ENCODE measurements at places on chromosomes 16 and 17.

- no peak for DNase-seq
Observed at GRCh38 chr17:4072487-4073157, 70.2 kb downstream of the ZZEF1 start.

GRCh38 chr17:83004791-83005380 is 74.5 kb upstream of the METRNL start:
- DNase-seq, result peak; percentile 28

DNA sequence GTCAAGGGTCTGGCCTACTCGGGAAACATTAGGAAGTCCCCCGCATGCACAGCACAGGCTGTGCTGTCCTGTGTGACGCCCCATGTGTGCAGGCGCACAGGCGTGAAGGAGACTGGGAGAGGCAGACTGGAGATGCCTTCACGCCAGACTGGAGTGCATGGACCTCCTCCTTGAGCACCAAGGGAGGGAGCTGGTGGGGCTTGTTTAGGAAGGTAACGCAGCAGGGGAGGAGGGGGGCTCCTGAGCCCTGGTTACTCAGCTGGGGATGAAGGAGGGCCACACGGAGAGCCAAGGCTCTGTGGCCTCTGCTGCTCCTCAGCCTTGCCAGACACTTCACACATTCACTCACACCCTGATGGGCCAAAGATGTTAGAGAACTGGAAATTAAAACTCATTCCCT is 7.7 kb downstream of the HSDL1 start:
- peak; percentile 37 for DNase-seq

- DNase-seq, result no peak
Observed at GRCh38 chr17:17539591-17539990, 43.4 kb upstream of the RASD1 start.

- no peak for DNase-seq
Observed at GRCh38 chr16:13517841-13518240, 402.1 kb upstream of the ERCC4 start.

- peak; percentile 63 for DNase-seq
Observed at GRCh38 chr17:19411631-19412030, 599 bp downstream of the RNF112 start.

DNA sequence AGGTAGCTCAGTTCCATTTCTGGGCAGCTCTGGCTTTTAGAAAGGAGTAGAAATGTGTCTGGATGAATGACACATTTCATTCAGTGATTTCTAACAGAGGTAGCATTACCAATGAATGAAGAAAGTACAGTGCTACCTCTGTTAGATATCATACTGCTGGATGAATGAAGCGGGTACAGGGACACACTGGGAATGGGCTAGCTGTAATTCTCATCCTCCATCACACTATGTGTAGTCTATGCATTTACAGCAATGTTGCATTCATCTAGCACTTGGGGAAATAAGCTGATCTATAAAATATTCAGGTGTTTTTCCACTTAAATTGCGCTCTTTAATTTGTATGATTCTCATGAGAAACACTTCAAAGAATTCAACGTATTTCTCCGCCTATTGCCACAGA is 158.3 kb upstream of the IRX5 start:
- no peak for DNase-seq

GRCh38 chr16:51549836-51550235 is 398.8 kb upstream of the SALL1 start:
- no peak for DNase-seq

- DNase-seq, result no peak
Observed at GRCh38 chr16:16136588-16136987, 86.7 kb downstream of the ABCC6 start.

- DNase-seq, result no peak
Observed at GRCh38 chr17:75575197-75575596, 12.4 kb upstream of the MYO15B start.

DNA sequence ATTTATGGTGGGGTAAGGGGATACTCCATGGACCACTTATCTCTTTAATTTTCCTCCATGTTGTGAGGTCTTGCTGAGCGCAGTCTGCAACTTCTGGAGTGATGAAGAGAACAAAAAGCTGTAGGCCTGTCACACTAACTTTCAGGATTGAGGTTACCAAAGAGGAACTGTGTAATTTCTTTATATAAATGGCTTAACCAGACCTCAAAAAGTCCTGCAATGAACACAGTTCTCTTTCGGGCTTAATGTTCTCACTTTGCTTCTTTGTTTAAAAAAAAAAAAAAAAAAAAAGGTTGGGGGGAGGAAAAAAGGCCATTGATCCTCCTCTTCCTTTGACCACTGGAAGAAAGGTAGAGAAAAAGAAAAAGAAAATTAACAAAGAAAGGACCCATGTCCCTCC is 86.8 kb upstream of the SOX9 start:
- no peak for DNase-seq

GRCh38 chr17:81071761-81072741 is 37.1 kb downstream of the BAIAP2 start:
- no peak for DNase-seq

DNA sequence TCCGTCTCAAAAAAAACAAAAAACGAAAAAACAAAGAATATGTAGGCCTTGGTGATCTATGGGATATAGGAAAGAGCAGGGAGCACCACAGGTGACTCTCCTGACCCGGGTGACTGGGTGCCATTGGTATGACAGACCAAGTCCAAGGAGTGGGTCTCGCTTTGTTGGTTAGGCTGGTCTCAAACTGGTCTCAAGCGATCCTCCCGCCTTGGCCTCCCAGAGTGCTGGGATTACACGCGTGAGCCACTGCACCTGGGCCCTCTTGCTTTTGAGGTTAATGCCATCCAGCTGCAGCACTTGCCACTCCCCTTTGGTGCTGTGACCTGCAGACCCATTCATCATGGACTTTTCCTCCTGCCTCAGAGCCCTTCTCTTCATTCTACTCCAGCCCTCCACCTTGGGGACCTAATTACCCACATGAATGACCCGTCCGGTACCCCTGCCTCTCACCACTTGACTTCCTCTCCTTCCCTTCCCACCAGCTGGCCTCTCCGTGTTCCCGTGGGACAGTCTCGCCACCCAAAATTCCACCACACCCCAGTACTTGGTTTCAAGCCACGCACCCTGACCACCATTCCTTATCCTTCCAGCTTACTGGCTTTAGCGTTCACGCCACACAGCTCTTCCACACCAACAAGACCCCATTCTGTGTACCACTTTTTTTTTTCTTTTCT is 3.2 kb upstream of the UBE2G1 start:
- no peak for DNase-seq

- DNase-seq, result peak; percentile 66
Observed at GRCh38 chr16:70582280-70582978, 58.8 kb downstream of the SF3B3 start.

DNA sequence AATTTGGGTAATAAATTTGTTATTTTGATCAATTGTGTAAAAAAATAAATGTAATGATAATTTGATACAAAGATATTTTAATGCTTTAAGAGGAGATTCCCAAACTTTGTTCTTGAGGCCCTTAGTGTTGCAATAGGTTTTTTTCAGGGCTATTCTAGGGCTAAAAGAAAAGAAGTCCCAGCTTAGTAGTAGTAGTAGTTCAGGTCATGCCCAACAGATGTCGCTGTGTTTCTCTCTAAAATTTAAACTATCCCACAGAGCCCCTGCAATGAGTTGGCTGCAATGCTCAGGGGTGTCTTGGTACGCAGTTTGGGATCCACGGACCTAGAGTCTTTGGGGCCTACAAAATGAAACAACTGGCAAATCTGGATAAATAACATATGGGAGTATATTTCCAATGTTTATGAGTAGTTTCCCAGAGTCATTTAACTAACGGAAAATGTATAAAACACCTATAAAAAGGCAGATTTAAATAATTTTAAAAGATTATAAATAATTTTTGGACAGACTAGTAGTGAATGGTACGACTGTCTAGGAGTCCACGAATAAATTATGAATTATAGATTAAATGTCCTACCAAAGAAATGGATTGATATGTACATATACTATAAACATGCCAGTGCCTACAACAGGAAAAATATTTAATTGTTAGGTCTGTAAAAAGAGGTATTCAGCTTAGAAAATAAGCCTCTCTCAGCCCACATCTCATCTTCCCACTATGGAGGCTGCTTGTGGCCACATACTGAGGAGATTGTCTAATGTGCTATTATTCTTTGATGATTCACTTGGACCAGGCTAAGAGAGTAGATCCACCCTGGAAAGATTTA is 228.5 kb upstream of the PMFBP1 start:
- DNase-seq, result peak; percentile 20

DNA sequence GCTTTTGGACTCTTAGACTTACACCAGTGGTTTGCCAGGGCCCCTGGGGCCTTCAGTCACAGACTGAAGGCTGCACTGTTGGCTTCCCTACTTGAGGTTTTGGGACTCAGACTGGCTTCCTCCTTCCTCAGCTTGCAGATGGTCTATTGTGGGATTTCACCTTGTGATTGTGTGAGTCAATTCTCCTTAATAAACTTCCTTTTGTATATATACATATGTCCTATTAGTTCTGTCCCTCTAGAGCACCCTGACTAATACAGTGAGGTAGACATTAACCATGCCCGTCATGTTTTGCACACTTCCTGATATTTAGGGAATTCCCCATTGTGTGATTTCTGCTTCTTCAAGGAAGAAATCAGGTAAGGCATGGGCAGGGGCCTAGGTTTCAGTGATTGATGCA is 147.8 kb upstream of the CA10 start:
- no peak for DNase-seq

DNA sequence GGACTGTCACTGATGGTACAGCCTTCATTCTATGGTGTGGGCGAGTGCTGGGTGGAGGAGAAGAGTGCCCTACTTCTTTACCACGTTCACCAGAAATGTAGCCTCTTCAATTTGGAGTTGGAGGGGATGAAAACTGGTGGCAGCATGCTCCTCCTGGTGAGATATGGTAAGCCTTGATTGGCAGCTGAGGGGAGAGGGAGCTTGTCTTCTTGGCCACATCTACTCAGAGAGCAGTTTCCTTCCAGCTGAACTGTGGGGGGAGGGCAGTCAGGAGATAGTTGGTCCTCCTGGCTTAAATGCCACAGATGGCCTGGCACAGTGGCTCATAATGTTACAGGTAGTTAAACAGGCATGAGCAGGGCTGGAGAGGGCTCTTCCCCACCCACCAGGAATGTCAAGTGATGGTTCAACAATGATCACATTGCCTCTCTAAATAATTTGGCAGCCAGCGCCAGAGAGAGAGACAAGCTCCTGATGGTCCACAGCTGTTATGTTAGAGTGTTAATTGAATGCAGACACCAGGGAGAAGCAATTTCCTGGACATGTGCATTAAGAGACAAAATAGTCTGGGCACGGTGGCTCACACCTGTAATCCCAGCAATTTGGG is 9.0 kb upstream of the MAPK3 start:
- DNase-seq, result no peak

DNA sequence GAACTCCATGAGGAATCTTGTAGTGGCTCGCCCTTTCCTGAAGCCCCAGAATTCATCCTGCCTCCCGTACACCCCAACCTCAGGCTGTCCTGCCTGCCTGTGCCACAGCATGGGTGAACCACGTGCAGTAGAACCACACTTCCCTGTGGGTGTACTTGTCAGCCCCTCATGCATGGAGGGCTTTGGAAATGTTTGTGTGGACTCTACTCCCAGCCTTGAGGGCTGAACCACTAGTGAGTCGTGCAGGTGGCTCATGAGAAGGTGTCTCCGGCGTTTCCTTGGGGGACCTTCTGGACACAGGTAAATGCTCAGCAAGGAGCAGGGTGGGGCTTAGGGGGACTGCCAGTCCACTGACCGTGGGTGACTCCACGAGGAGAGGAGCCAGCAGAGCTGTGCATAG is 58.7 kb upstream of the ADORA2B start:
- DNase-seq, result no peak

- no peak for DNase-seq
Observed at GRCh38 chr16:54620197-54620596, 310.5 kb upstream of the IRX5 start.

DNA sequence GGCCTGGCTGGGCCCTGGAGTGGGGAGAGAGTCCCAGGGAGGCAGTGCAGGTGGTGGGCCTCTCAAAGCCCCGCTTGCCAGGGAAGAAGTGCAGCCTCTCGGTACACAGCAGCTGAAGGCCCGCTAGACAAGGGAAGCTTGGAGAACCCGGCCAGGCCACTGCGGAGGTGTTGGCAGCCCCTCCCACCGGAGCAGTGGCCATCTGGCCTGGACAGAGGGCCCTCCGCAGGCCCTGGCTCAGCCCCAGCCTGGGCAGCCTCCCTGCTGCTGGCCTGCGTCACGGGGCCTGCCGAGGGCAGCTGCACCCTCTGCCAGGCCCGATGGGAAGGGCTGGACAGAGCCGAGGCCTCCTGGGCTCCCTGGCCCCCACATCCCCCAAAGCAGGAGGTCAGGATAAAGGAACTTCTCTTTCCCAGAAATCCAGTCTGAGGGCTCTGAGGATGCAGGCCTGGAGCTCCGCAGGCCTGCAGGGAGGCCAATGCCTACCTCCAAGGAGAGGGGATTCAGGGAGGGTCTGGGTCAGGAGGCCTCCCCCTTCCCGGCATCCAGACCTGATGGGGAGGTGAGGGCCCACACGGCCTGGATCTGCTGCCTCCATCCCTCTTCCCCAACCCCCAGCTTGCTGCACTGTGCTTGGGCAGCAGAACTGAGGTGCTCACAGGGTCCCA is 4.3 kb downstream of the SPPL2C start:
- DNase-seq, result peak; percentile 57

GRCh38 chr17:61492759-61493526 is 40.7 kb downstream of the TBX4 start:
- DNase-seq, result peak; percentile 58

GRCh38 chr17:65028545-65028843 is 28.0 kb downstream of the GNA13 start:
- DNase-seq, result no peak

- no peak for DNase-seq
Observed at GRCh38 chr17:28196636-28197035, 122.4 kb upstream of the TMEM97 start.

- DNase-seq, result peak; percentile 37
Observed at GRCh38 chr17:77366206-77366557, 225.4 kb downstream of the SEC14L1 start.
